T-helper 1 cell (primary cell): ENCODE measurements at places on chromosomes 5 and 9.

DNA sequence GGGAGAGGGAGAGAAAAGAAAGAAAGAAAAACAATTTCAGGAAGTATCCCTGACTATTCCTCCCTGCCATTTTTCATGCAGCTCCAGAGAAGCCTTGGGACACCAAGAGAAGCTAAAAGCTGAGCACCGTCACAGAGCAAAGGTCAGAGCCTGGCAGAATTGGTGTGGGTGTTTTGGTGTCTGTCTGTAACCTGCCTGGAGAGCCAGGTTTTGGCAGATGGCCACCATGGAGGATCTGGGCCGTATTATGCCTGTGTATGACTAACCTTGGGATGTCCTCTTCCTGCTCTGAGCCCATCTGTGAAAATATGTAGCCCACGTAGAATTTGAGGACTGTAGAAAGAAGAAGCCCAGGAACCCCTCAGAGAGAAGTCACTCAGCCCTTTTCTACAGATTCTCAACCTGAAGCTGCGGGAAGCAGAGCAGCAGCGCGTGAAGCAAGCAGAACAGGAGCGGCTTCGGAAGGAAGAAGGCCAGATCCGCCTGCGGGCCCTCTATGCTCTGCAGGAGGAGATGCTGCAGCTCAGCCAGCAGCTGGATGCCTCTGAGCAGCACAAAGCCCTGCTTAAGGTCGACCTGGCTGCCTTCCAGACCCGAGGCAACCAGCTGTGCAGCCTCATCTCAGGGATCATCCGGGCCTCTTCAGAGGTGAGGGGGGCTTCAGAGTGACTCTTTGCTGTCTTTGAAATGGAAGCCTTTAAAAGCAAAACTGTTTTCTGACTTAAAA lies 18.8 kb downstream of the GLE1 start:
- DNase-seq, result no peak

GRCh38 chr5:95808686-95809413 lies 13.7 kb downstream of the GLRX start:
- DNase-seq, result peak; percentile 78

DNA sequence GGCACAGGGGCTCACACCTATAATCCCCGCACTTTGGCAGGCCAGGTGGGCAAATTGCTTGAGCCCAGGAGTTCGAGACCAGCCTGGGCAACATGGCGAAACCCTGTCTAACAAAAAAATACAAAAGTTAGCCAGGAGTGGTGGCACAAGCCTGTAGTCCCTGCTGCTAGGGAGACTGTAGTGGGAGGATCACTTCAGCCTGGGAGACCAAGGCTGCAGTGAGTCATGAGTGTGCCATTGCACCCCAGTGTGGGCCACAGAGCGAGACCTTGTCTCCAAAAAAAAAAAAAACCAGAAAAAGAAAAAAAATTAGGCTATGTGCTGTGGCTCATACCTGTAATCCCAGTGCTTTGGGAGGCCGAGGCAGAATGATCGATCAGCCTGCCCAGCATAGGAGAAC lies 58.5 kb upstream of the EIF4EBP3 start:
- DNase-seq, result no peak

DNA sequence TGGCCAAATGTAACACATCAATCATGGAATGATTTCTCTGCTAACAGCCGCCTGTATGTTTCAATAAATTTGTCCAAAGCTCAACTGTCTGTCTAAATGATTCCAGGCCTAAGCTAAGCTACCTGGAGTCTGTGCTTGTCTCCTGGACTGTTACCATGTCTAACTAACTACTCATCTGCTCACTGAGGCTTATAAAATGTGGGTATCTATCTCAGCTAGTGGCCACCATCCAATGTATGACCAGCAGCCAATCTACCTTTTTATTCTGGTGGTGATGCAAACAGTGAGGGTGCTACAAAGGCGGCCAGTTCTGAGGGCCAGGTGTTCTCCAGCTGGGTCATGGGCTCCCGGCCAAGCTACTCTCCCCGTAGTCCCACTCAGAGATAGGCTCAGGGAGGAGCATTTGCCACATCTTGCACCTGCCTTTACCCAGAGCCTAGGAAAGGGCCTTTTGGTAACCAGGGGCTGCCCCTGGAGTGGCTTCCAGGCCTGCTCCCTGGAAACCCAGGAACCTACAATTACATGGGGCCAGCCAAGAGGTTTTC lies 59.1 kb downstream of the PFDN1 start:
- DNase-seq, result no peak

DNA sequence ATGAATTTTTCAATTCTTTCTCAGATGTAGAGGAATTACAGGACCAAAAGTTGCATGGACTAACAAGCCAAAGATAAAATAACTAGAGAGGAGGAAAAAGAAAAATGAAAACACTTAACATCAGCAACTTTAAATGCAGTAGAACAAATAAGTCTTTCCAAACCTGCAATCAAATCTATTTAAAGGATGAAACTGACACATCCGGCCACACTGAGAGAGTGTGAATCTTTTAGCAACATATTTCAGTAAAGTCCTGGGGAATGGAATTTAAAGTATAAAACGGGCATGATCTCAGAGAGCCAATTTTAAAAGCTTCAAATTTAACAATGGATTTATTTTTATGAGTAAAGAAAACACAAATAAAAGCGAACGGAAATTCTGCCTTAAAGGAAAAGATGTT lies 17.1 kb downstream of the CAST start:
- DNase-seq, result no peak

GRCh38 chr9:137454597-137455358 lies 4.4 kb downstream of the NSMF start:
- DNase-seq, result no peak

DNA sequence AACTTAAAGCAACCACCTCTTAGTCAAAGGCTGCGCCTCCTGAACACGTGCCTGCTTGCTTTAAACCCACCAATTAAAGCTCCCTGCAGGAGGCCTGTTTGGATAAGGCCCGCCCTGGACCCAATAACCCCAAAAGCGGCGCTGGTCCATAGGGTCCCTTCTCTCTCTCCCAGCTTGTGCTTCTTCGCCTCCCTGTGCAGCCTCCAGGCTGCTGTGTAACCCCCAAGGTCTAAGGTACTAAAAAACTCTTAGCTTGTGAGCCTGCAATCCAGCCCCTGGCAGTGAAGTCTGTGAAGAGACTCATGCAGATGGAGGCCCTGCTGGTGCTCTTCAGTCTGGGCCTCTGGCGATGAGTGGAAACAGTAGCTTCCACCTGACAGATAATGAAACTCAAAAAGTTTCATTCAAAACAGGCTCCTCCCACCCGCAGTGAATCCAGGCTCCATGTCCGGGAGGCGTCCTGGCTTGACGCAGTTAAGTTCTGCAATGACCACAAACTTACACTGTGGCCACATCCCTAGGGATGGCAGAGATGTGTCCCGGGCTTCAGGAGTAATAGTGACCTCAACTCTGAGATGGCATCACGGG lies 97.3 kb downstream of the PRRT1B start:
- no peak for DNase-seq

- DNase-seq, result peak; percentile 38
Observed at GRCh38 chr9:129414377-129414992, 206.4 kb downstream of the C9orf50 start.

DNA sequence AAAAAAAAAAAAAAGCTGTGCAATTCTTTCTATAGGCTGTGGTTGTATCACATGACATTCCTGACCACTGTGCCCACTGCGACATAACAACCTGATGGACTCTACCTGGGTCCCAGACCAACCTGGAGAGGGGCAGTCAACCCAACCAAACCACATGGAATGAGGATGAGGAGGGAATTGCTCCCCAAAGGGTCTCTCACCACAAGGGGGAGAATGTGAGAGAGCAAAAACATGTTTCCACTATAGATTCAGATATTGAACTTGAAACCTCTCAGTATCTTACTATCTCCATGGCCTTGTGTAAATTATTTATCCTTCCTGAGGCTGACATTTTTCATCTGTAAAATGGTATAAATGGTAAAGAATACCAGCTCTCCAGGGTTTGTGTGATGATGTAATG lies 66.9 kb upstream of the SV2C start:
- DNase-seq, result no peak

- peak; percentile 55 for DNase-seq
Observed at GRCh38 chr9:112348257-112349007, 15.0 kb upstream of the PTBP3 start.

- DNase-seq, result peak; percentile 44
Observed at GRCh38 chr9:129886226-129887174, 51.2 kb downstream of the USP20 start.

- DNase-seq, result no peak
Observed at GRCh38 chr5:143807401-143807800, 4.6 kb upstream of the HMHB1 start.

- DNase-seq, result no peak
Observed at GRCh38 chr9:37618817-37619216, 26.4 kb upstream of the TOMM5 start.
